ENCODE measurements at places on chromosomes 1 and 21. TPM values are rescaled to one million over a fixed set of nuclear protein-coding genes. Genes with fewer than 3 reads are reported as not detected.

The FGR gene
- 4.0 TPM for total RNA-seq

- H3K36me3 ChIP-seq, result no peaks in the 10 kb centered on the region
- no peak overlapping the region for H3K4me3 ChIP-seq
- H3K4me1 ChIP-seq, result no peaks in the 10 kb centered on the region
- H3K27me3 ChIP-seq, result no peaks in the 10 kb centered on the region
- H3K27ac ChIP-seq, result no peak overlapping the region
These were observed 29.4 kb downstream of the CLDN14 start for GRCh38 chr21:36450511-36450910.

- no peak overlapping the region for H3K4me3 ChIP-seq
- H3K27ac ChIP-seq, result no peak overlapping the region
- no peak for DNase-seq
- no peaks in the 10 kb centered on the region for H3K36me3 ChIP-seq
- no peaks in the 10 kb centered on the region for H3K4me1 ChIP-seq
These were observed 233.0 kb downstream of the ASTN1 start for GRCh38 chr1:176931526-176931925.

GRCh38 chr1:89999628-90000027, 4.7 kb downstream of the ZNF326 start:
- no peaks in the 10 kb centered on the region for H3K36me3 ChIP-seq
- no peak overlapping the region for H3K4me3 ChIP-seq
- no peak overlapping the region for H3K27ac ChIP-seq
- H3K4me1 ChIP-seq, result peaks cover 11% of the 10 kb centered on the region

The CYP4Z1 gene
- 0.87 TPM for total RNA-seq
